HL-60 (cell line): ENCODE measurements at places on chromosomes 5 and 9.
A peak's percentile ranks its signal among the peaks of the same experiment; 100 is the strongest.

- no peak for DNase-seq
Measured at GRCh38 chr9:5743109-5743508, 89.8 kb downstream of the ERMP1 start.

DNA sequence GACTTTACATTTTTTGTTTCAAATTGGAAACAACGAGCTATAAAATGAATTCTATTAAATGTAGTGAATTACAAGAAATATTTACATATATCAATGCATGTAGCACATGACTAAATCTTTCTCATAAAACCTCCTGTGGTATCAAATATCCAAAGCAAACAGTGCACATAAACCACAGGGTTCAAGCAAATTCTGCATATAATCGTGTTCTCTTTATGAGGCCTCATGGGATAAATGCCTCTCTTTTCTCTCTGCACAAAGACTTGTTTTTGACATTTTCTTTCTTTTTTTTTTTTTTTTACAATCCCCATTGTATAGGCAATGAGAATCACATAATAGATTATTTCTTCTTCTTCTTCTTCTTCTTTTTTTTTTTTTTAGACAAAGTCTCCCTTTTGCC lies 1117.2 kb upstream of the DMAC1 start:
- DNase-seq = no peak

GRCh38 chr9:119844431-119844830 lies 475.2 kb upstream of the BRINP1 start:
- DNase-seq = no peak

DNA sequence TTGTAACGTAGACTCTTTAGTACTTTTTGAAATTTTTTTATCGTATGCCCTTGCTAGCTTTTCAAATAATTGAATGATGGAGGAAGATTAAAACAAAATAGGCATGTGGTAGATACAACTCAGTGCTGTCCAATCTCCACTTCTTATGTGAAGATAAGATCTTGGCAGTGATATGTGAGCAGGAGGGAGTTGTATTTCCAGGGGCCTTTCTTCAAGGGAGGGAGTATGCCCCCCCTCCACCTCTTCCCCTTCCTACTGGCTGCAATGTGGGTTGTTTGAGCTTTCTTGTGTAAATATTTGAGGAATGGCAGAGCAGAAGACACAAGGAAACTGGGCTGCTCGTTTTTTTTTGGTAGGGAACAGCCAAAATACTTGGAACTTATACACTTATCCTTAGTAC lies 374.9 kb downstream of the PSAT1 start:
- DNase-seq = no peak

DNA sequence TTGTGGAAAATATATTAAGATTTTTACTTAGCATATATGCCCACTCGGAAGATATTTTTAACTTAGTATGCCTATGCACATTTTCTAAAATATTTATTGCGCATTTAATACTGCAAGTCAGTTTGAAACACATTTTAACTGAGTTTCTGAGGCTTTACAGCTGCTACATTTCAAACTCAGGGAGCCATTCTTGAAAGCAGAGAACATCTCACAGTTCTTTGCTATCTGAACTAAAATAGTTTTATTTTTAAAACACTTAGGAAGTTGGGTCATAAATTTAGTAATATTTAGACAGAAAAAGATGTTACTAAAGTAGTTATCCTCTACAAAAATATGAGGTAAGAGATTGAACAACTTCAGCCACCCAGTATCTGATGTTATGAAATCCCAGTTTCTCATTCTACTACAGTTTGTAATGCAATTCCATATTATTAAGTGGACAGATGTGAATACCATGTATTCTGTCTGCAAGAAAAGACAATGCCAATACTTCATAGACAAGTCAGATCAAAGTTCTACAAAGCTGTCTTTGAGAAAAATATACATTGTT lies 409.9 kb upstream of the EDIL3 start:
- DNase-seq = no peak

DNA sequence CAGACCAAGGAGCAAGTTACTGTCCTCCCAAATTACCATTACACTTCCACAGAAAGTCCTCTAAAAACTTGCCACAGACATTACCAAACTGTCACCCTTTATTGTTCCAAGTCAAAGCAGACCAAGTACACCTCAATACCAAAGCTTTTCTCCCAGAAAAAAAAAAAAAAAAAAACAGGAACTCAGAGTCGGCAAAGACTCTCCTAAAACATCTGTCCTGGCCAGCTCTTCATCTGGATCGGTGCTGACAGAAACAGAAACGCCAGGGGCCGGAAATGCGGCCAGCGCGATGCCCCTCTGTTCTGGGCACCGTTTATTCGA lies 718 bp downstream of the DEPDC1B start:
- DNase-seq = no peak

DNA sequence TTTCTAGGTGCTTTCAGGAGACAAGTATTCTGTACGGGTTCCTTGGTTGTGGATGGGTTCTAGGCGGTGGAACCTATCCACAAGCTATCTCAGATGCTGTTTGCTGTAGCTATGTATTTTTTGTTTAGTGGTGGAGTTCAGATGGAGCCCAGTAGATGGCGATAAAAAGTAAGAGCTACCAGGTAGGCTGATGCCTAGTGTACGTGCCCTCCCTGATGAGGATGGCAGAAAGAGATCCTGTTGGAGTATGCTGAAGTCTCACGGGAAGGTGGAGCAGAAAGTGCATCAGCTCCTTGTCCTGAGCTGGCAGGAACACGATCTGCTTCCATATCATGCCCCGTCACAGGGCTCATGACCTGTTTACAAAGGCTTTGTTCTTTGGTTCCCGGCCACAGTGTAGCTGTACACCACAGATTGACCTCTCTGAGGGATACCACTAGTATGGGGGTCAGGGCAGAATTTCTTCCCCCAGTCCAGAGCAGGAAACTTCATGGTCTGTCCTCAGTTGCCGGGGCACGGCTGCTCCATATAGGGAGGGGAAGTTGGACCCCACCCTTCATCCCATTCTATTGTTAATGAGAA lies 12.6 kb upstream of the UGT3A2 start:
- DNase-seq = no peak

DNA sequence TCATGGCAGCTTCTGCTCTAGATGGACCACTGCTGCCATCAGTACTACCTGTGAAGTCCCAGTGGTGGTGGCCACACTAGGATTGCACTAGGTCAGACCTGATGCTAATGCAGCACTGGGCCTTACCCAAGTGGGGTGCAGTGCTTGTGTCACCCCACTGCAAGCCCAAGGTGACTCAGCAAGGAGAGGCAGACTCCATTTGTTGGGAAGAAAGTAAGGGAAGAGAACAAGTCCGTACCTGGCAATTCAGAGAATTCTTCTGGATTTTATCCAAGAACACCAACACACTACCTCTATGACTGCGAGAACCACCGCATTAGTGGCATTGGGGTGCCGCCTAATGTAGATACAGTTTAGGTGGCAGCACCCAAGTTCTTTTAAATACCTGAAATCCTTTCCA lies 34.0 kb upstream of the TYRP1 start:
- DNase-seq = no peak

DNA sequence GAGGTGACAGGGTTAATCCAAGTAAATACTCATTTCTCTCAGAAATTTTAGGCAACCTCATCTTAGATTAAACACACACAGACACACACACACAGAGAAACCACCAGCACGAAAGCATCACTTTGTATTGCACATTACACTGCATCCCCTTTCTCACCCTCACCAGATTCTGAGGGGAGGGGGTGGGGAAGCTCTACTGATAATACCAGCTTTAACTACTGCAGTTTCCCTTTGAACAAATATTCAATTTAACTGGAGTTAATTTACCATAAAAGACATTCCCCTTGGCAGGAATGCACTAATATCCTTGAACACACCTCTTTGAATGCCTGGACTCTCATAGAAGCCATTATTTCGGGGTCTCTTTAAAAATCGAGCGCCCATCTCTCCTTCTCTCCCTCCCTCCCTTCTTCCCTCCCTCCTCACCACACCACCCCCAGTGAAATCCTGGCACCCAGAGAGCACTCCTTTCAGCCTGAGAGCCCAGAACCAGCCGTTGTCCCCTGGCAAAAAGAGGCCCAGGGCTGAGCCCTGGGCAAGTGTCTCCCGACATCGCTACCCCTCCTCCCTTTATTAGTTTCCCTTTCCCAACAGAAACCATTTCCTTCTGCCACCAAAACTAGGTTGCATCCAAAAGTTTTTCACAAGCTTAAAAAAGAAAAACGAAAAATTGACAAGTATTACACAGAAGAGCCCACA lies 2.8 kb upstream of the NFIB start:
- DNase-seq = no peak

GRCh38 chr5:112121258-112121657 lies 297.8 kb downstream of the EPB41L4A start:
- DNase-seq = no peak

- no peak for DNase-seq
Measured at GRCh38 chr9:111831371-111832108, 36.8 kb upstream of the SHOC1 start.

GRCh38 chr5:37662362-37662761 lies 177.5 kb downstream of the GDNF start:
- DNase-seq = no peak

- no peak for DNase-seq
Measured at GRCh38 chr9:125438506-125439433, 177.1 kb downstream of the GAPVD1 start.

DNA sequence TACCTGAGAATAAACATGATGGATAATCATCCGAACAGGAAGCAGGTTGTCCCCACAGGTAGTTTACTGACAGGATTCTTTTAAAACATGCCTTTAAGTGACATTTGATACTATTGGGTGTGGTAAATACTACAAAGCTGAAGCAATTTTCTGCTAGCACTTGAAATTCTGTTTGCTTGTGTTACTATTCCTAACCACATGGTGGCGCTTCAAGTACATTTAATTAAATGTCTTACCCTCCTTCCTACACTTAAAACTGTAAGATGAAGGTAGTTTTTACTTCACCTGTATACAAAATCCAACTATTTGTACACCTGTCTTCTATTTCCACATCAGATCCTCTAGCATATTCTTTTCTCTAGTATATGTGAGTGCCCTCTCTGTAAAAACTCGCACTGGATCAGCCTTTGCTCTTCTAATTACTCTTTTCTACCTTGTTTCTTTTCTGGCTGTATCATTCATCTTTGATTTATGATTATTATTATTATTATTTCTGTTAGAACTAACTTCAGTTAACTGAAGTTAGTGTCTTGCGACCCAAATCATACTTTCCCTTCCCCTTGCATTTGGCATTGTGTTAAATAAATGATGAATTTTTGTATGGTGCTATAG lies 18.4 kb downstream of the SLC25A46 start:
- DNase-seq = no peak

- DNase-seq = peak; percentile 11
Measured at GRCh38 chr5:158465086-158465972, 606.4 kb upstream of the CLINT1 start.

DNA sequence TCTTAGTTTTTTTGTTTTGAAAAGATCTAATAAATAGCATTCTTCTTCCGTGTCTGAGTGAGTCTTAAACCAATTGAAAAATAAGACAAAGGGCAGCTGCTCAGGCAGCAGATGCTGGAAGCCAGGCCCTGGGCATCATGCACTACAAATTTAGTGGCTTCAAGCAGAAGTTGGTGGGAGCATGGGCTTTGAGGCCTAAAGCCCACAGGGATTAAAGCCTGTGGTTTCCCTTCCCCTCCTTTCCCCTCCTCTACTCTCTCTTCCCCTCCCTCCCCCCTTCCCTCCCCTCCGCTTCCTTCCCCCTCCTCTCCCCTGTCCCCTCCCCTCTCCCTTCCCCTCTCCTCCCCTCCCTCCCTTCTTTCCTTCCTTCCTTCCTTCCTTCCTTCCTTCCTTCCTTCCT lies 20.1 kb upstream of the KIF4B start:
- no peak for DNase-seq

DNA sequence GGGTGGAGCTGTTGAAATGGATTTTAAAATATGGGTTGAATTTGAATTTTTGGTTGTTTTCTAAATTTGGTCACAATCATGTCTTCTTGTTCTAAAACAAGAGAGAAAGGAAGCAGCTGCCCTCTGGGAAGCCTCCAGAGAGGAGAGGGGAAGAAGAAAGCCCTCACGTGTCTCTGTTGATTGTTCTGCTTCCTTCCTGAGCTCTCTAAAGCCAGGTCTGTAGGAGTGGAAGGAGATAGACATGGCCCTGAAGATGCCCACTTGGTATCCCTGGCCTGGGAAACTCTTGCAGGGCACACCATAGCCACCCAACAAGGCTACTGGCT lies 59.6 kb downstream of the GALNT12 start:
- no peak for DNase-seq

GRCh38 chr5:107118184-107119019 lies 552.3 kb downstream of the EFNA5 start:
- DNase-seq = no peak

GRCh38 chr5:20305463-20305862 lies 317.5 kb upstream of the CDH18 start:
- no peak for DNase-seq

DNA sequence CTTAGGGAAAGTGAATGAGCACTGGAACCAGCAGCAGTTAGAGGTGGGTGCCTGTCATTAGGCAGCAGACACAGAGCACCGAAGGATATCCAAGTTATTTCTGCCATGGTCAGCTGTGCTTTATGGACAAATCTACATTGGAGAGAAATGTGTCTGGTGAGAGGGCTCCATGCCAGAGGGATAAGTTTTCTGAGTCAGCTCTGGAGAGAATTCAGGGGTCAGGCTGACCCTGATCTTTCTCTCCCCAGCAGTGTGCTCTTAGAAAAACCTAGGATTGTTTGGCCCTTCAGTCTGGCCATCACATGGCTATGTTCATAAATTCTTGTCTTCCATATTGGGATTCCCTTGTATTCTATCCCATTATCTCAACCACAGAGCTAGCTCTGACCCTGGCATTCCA lies 8.9 kb upstream of the IL17B start:
- DNase-seq = no peak

GRCh38 chr5:109357807-109358206 lies 52.0 kb downstream of the PJA2 start:
- no peak for DNase-seq

- peak; percentile 10 for DNase-seq
Measured at GRCh38 chr9:3809724-3810123, 283.9 kb upstream of the RFX3 start.

DNA sequence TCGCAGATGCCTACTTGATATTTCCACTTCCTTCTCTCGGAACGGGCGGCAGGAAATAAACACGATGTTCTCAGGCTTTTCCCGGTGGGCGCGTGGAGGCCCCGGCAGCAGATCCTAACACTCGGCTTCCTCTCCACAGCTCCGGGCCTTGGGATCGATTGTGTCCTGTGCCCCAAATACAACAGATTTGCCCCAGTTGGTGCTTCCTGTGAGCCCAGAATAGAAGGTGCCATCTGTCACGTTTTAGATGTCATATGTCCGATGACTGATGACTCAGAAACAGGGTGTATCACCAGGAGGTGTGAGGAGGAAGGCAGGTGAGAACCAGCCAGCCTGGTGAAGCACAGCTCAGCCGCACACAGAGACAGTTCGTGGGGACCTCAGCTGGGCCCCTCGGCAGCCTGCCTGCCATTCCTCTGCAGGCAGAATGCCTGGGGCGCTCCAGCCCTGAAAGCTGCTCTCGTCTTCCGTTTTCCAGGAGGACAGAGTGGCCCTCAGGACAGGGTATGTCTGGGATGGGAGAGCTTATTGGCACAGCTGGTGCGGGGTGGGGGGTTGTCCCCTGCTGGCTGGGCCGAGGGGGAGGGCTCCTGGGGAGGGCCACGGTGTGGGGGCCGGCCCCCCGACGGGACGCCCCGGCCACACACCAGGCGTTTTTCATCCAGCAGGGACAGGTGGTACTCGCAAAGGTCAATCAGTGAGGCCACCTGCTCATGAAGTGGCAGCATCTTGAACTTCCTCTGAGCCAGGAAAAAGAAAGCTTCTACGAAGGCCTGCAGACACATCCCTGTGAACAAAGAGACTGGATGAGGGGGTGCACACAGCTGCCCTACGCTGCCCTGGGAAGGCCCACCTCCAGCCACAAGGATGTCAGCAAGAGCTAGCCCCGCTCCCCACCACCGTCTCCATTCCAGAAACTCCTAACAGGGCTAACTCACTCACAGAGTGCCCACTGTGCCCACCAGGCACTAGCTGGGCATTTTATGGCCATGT lies 171.0 kb downstream of the DAB2IP start:
- DNase-seq = no peak
